Nasal cavity respiratory epithelium epithelial cell of viscerocranial mucosa (primary cell): ENCODE measurements at places on chromosomes 4 and X. TPM values are rescaled to one million over a fixed set of nuclear protein-coding genes. Genes with fewer than 3 reads are reported as not detected.

The HEPH gene
- 0.14 and 0.34 TPM in 2 replicates for total RNA-seq

The BEND4 gene
- not detected in 2 replicates for total RNA-seq

The MAB21L2 gene
- total RNA-seq, result not detected in 2 replicates

The DKK2 gene
- total RNA-seq, result not detected in 2 replicates

The HMX1 gene
- not detected in 2 replicates for total RNA-seq

The NLGN4X gene
- total RNA-seq, result under 0.01 and 0.50 TPM in 2 replicates

The TMEM271 gene
- not detected in 2 replicates for total RNA-seq

The TADA2B gene
- 19.1 and 20.4 TPM in 2 replicates for total RNA-seq

The MSX1 gene
- total RNA-seq, result under 0.01 and 3.8 TPM in 2 replicates

The GPRIN3 gene
- not detected in 2 replicates for total RNA-seq

The CFP gene
- under 0.01 and 0.07 TPM in 2 replicates for total RNA-seq

The SSX2B gene
- total RNA-seq, result not detected in 2 replicates

The DIPK2B gene
- total RNA-seq, result not detected in 2 replicates

The ERCC6L gene
- under 0.01 and 0.07 TPM in 2 replicates for total RNA-seq

The IL13RA1 gene
- 42.4 and 53.7 TPM in 2 replicates for total RNA-seq

The TCP11X2 gene
- not detected in 2 replicates for total RNA-seq

The F11 gene
- not detected in 2 replicates for total RNA-seq

The WDR17 gene
- total RNA-seq, result under 0.01 and 3.5 TPM in 2 replicates

The NXF2 gene
- not detected in 2 replicates for total RNA-seq

The RPS3A gene
- 2,111 and 3,415 TPM in 2 replicates for total RNA-seq

The USP26 gene
- not detected in 2 replicates for total RNA-seq

The HTRA3 gene
- 0.14 TPM in 1 of 2 replicates, not detected in the other for total RNA-seq

The ATP2B3 gene
- not detected in 2 replicates for total RNA-seq

The ATP11C gene
- 23.6 and 27.8 TPM in 2 replicates for total RNA-seq

The UNC5C gene
- total RNA-seq, result not detected in 2 replicates

The PNMA5 gene
- total RNA-seq, result not detected in 2 replicates

The SMIM10L2A gene
- 2.5 and 2.7 TPM in 2 replicates for total RNA-seq

The RASSF6 gene
- 10.6 and 12.7 TPM in 2 replicates for total RNA-seq

The PRSS48 gene
- total RNA-seq, result not detected in 2 replicates

The FAM9C gene
- total RNA-seq, result not detected in 2 replicates

The TLR8 gene
- total RNA-seq, result not detected in 2 replicates

The FBXL5 gene
- 103 and 154 TPM in 2 replicates for total RNA-seq

The ASB5 gene
- 0.07 TPM in 1 of 2 replicates, not detected in the other for total RNA-seq

The FAM9B gene
- total RNA-seq, result not detected in 2 replicates

The PLAC8 gene
- 0.68 and 4.0 TPM in 2 replicates for total RNA-seq

The CPE gene
- 20.8 and 81.6 TPM in 2 replicates for total RNA-seq

The BRS3 gene
- not detected in 2 replicates for total RNA-seq
